D341Med (cell line): ENCODE measurements at places on chromosomes 11 and 22.
A peak's percentile ranks its signal among the peaks of the same experiment; 100 is the strongest.

DNA sequence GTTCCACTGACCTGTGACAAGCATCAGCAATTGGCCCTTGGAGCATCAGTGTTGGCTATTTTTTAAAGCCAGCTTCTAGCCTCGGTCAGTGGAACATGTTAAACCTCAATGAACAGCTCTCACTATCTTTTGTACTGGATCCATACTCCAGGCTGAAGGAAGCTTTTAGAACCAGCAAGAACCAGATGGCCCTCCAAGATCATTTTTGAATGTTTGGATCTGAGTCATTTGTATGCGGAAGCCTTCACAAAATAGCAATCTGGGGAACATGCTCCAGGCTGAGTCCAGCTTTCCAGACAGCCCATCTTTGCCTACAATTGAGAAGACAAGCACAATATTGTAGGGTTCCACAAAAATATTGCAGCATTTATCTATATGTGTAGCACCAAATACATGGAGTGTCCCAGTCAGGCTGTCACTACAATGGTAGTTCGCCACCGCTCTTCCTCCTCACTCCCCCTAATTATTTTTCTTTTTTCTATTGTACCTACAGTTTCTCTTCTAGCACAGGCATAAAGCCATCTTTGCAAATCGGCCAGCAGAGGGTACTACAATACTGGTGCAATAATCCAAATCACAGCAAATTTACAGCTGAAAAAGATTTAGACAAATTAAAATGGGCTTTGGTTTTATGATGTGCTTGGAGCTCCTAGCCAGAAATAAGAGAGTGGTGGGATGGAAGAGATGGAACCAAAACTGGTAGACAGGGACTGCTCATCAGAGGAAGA, 177.4 kb upstream of the BLID start:
- no peak for DNase-seq

DNA sequence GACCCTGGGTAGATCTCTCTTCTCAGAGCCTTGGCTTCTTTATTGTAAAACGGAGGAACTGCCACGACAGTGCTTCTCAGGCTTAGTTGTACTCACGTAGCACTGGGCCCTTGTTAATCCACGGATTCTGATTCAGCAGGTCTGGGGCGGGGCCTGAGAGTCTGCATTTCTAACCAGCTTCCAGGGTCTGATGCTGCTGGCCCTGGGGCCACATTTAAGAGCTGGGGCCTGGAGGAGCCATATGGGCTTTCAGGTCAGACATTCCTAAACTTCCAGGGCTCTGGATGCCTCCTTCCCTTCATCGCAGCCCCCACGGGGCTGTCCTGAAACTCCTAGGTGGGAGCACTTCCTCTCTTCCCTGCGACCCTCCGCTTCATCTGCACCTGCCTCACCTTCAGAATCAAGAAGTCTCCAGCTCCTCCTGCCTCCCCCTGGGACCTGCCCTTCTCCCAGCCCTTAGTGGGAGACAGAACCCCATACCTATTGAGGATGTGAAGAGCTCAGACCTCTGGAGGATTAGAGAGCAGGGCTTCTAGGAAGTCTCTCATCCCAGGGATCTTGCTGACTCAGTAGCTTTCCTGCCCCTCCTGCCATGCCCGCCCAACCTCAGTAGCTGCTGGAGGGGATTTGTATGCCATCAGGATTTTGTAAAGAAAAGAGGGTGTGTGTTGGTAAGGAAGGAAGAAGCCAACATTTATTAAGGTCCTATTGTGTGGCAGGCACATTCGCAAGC, 92.5 kb downstream of the LRRC32 start:
- no peak for DNase-seq

DNA sequence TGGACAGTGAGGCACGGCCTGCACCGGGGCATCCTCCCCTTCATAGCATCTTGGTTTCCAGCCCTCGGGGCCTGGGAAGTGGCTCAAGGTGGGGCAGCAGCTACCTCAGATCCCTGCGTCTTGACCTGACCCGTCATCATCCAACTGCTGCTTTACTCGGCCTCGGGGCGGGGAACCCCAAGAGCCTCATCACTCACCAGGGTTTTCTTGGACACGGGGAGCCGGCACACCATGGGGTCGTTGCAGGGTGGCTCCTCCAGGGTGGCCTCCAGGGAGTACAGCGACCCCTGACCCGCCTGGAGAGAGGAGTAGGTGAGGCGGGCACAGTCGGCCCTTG, 651 bp downstream of the CTSF start:
- no peak for DNase-seq

GRCh38 chr11:130315354-130315970, 745 bp upstream of the ZBTB44 start:
- peak; percentile 45 for DNase-seq

GRCh38 chr11:94185416-94186084, 56.9 kb downstream of the PANX1 start:
- no peak for DNase-seq

- no peak for DNase-seq
These were observed 17.0 kb downstream of the C11orf96 start for GRCh38 chr11:43959321-43959995.

GRCh38 chr22:39317775-39318506, 1.5 kb downstream of the RPL3 start:
- no peak for DNase-seq

GRCh38 chr11:72614381-72614780, 59.8 kb downstream of the PDE2A start:
- DNase-seq, result no peak

GRCh38 chr11:110929129-110929528, 216.9 kb upstream of the ARHGAP20 start:
- DNase-seq, result no peak

DNA sequence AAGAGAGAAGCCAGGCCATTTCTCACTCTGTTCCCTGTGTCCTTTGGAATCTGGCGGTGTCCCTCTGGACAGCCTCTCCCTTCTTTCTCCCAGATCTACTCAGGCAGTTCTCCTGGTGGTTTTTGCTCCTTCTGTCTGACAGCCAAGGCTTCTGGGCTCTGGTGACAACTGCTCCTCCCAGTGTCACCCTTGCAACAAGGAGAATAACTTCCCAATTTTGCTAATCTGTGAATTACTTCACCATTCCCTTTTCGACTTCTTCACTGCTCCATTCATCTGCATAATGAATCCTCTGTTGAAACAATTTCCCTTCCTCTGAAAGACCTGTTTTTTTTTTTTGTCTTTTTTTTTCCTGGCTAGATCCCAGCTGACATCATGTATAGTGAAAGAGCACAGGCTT, 56.3 kb upstream of the PDE3B start:
- no peak for DNase-seq

DNA sequence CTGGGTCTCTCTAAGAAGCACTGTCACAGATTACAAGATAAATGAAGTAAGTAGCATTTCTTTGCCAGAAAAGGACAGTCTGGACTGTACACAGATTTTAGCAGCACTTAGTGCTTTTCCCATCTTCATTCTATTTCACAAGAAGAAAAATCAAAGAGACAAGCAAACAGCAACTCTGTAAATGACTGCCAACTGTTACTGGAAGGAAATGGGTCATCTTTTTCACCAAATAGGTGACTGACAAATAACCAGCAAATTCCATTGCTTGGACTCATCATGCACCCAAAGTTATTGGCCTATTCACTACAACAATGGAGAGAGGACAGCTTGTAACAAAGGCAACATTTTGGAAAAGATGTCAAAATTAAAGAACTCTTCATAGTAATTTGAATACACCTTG, 28.9 kb upstream of the CARD18 start:
- no peak for DNase-seq

DNA sequence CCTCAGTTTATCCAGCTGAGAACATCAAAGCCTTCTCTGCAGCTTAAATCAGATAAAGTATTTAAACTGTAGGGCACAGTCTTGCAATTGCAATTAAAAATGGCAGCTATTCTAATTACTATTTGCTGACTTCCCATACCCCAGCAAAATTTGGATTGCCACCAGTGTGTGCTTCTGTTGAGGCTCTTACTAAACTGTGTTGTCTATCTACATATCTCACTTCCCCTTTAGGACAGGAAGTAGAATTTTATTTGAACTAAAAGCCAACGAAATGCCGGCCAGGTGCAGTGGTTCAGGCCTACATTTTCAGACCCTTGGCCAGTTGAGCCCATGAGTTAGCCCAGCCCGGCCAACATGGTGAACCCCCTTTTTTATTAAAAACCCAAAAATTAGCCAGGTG, 7.1 kb downstream of the SAA4 start:
- no peak for DNase-seq

- DNase-seq, result no peak
These were observed 6.8 kb upstream of the TMEM123 start for GRCh38 chr11:102459393-102459792.

DNA sequence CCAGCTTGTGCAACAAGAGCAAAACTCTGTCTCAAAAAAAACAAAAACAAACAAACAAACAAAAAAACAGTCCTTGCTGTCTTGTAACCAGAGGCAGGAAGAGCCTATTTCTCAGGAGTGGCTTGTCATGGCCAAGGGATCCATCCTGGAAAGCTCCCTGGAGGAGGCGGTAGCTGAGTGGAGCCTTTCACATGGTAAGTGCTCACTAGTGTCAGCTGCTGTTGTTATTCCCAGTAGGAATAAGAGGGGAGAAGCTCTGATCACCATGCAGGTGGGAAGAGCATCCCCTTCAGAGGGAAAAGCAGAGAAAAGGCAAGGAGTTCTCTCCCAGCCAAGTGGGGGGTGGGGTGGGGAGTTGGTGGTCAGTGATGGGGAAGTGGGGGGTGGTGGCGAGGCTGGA, 54.6 kb upstream of the WNT7B start:
- DNase-seq, result no peak

GRCh38 chr11:91100427-91100826, 877.6 kb upstream of the CHORDC1 start:
- no peak for DNase-seq

GRCh38 chr11:83881428-83881827, 595.3 kb upstream of the CCDC90B start:
- peak; percentile 21 for DNase-seq

DNA sequence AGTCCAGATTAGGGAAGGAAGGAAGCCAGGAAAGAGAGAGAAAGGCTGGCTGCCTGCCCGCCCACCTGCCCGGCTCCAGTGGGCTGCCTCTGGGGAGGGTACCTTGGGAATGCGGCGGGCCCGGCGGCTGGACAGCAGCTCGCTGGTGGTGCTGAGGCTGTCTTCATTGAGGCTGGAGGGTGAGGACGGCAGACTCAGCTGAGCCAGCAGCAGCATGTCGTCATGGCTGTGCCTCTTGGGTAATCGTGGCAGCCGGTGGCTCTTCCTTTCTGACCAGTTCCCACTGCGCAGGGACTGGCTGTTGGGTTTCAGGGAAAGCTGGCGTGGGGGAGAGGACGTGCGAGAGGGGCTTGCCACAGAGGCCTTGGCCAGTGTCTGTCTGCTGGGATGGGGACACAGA, 32.9 kb downstream of the RPL27A start:
- no peak for DNase-seq

- DNase-seq, result peak; percentile 24
These were observed 2.6 kb downstream of the PGGHG start for GRCh38 chr11:291281-292210.

GRCh38 chr11:16013649-16014275, 342.6 kb downstream of the SOX6 start:
- DNase-seq, result no peak

DNA sequence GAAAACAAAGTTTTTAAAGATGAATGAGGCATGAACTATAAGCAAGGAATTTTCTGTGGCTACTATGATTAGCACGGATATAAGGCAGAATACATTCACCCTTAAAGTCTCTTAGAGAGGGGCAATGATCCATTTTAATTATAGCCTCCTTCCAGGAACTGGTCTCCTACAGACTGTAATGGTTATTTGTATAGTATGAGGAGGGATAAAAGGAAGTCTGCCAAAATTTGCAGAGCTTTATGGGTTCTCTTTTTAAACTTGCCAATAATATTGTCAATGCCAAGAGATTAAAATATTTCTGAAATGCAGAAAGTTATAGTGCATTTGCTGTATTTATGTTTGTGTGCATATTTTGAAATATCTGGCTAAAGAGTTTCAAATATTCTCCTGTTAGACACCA, 271.4 kb upstream of the LUZP2 start:
- no peak for DNase-seq

DNA sequence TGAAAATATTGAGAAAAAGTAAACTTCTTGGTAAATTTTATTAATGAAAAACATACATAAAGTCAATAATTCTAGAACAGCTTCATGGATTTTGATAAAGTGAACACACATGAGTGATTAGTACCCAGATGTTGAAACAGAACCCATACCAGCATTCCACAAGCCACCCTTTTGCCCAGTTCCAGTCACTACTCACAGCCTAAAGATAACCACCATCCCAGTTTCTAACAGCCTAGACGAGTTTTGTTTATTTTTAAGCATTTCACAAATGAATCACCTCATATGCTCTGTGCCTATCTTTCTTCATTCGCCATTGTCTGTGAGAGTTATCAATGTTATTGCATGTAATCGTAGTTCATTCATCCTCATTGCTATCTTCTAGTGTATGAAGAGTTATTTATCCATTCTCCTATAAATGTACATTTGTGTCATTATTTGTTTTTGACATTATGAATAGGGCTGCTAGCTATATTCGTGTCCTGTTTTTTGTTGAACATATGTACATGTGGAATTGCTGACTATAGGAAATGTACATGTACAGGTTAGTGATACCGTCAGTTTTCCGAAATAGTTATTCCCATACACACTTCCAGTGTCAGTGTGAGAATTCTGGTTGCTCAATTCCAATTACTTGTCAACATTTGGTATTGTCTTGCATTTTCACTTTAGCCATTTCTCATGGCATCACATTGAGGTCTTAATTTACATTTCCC, 44.5 kb upstream of the TEAD1 start:
- no peak for DNase-seq

DNA sequence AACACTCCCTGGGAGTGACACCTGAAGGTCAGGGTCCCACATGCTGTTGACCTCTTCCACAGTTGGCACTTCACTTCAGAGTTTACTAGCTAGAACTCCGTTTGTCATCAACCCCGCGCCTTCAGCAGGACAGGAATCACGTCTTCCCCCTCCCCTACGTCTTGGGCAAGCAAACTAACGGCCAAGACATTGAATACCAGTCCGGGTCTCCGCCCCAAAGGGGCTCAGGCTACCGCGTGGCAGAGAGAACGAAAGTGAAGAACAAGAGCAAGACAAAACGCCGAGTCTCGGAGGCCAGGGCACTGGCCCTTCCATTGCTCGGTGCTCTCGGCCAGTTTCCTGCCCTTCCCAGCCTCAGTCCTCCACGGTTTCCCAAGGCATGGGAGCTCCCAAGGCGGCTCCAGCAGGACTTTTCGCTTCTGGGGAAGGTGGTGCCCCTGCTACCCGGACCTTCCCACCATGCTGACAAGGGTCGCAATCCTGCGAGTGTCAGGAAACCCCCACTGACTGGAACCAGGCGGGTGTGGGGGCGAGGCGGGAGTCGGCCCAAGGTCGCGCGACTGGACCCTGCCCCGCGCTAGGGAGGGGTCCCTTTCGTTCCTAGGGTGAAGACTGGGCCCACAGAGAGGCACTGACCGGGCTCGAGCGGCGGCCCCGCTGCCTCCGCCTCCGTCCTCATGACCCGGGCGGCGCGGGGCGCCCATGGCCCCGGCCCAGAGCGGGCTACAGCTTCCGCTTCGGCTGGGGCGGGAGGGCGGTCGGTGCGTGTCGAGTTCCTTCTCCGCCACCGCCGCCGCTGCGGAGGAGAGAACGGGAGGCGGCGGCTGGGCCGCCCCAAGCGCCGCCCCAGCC, at the start of gene GUCD1:
GUCD1 (minus strand) TSS at position 826 of the 852 bp plus-strand sequence; CDS start at position 679, 147 bp downstream.
- DNase-seq, result no peak

- peak; percentile 31 for DNase-seq
These were observed 27.3 kb upstream of the MUC5AC start for GRCh38 chr11:1130276-1131032.
